Type B pancreatic cell (in vitro differentiated cells): ENCODE measurements at places on chromosomes 3 and 15.

- DNase-seq, result no peak
Observed at GRCh38 chr15:81336568-81336967, 12.6 kb upstream of the STARD5 start.

GRCh38 chr15:69606921-69607500, 154.4 kb downstream of the RPLP1 start:
- no peak for DNase-seq

- DNase-seq, result no peak
Observed at GRCh38 chr15:90031231-90031791, 30.2 kb downstream of the ZNF710 start.

- DNase-seq, result no peak
Observed at GRCh38 chr3:102699819-102700140, 265.0 kb downstream of the ZPLD1 start.

DNA sequence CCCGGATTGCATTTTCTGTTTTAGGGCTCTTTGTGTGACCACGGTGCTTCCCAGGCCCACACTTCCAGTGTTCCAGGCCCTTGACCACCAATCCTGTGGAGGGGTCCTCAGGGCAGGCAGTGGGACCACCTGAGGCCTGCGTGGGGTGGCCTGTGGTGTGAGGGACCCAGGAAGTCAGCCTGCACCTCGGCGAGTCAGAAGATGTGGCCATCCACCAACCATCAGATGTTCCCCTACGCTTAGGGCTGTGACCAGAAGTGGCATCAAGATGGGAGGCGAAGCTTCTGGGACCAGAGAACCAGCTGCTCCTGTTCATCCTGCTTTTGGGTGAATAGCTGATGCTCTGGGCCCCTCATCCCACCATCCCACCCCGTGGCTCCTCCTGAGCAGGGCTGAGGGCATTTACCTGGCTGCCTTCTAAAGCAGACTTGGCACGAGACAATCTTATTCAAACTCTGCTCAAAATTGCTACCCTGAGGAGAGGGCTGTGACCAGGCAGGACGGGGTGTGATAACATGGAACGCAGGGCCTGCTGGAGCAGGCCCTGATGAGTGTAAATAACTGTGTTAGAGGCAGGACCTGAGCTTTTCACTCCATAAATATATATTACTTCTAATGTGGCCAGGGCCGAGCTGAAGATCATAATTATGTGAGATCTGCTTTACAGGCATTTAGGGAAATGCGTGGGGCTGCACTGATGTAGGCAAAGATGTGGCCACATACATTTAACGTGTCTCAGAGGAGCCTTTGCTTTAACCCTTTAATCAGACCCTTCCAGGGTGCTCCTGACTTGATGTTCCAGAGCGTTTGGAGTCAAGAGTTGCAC, 28.8 kb downstream of the SMAD3 start:
- no peak for DNase-seq

DNA sequence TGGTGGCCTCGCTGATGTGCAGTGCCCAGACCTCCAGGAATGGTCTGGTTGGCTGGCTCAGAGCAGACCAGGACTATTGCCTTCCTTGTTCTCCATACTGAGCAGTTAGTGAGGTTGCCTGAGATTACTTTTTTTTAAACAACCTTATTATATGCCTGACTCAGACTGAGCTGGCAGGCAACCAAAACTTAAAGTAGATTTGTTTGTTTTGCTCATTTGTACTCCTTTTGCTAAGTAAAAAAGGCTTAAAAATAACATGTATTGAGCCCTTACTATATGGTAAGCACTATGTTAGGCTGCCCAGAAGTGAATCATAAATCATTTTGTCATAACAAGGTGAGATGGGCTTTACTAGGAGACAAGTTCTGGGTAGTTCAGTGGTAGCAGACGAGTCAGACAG, 92.4 kb downstream of the GHSR start:
- DNase-seq, result no peak

- DNase-seq, result no peak
Observed at GRCh38 chr15:71231758-71232157, 116.5 kb downstream of the THSD4 start.

GRCh38 chr15:97804950-97805349, 155.6 kb upstream of the ARRDC4 start:
- no peak for DNase-seq

- DNase-seq, result no peak
Observed at GRCh38 chr3:79016587-79017376, 751.0 kb downstream of the ROBO1 start.

DNA sequence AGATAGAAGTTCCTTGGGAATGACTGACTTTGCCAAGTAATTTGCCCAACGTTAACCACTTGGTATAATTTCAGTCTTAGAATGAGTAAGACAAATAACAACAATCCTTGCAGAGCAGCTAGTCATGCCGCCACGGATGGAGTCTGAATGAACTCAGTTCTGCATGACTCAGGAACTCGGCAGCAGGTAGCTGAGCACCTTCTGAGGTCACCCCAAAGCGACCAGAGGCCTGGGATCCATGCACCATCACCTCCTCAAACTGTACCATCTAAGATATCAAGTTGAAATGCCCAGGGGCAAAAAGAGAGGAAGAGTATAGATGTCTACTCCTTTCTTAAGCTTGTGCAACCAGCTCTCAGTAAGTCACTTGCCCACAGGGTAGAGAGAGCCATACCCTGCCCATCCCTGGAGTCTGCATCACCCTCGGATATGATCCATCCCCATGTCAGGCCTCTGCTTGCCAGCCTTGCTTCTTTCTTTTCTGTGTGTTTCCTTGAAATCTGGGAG, 8.5 kb upstream of the CDCP1 start:
- DNase-seq, result no peak

- no peak for DNase-seq
Observed at GRCh38 chr3:108088697-108089096, 2.1 kb downstream of the CD47 start.

DNA sequence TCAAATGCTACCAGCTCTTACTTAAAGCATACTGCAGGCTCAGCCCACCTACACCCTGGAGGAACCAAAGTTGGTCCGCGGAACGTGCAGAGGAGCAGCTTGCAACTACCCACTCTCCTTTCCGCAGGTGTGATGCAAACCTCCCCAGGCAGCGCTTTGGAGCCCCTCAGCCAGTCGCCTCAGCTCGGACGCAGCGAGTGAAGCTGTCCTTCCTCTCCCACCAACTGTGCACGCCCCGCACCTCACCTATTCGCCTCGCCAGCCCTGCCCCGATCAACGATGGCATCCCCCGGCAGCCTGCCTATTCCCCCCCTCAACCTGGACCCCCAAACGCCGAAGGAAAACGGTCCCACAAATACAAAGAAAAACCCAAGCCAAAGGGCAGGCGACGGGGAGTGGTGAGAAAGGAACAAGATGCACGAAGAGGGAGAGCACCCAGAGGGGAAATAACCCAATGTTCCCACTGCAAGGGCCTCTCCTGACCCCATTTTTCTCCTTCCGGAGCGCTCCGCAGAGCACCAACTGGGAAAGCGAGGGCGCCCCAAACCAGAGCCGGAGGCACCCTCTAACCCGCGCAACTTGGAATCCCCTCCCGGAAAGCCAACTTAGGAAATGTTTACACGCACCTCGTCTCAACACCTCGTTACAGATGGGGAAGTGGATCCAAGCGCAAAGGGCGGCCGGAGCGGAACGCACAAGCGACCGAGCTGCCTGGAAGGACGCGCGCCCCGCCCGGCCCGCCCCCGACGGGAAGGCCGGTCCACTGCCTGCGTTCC, 665 bp downstream of the GLB1 start:
- no peak for DNase-seq

- DNase-seq, result peak; percentile 76
Observed at GRCh38 chr3:58013973-58014649, 5.9 kb downstream of the FLNB start.

- DNase-seq, result no peak
Observed at GRCh38 chr15:67024998-67025368, 40.4 kb upstream of the SMAD3 start.

DNA sequence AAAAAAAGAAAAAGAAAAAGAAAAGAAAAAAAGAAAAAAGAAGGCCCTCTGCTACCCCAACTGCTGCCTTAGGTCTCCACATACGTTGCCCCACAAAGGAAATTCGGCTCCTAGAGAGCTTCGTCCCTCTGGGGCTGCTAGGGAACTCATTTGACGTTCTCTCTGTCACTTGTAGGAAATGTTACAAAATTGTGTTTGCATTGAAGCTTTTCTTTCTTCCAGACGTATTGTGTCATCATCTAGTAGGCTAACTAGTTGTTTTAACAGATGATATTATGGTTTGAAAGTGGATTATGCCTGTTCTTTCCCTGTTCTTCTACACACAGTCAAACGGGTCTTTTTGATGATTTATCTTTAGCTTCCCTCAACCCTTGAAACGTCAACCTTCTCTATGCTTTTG, 125.3 kb downstream of the BDH1 start:
- no peak for DNase-seq

DNA sequence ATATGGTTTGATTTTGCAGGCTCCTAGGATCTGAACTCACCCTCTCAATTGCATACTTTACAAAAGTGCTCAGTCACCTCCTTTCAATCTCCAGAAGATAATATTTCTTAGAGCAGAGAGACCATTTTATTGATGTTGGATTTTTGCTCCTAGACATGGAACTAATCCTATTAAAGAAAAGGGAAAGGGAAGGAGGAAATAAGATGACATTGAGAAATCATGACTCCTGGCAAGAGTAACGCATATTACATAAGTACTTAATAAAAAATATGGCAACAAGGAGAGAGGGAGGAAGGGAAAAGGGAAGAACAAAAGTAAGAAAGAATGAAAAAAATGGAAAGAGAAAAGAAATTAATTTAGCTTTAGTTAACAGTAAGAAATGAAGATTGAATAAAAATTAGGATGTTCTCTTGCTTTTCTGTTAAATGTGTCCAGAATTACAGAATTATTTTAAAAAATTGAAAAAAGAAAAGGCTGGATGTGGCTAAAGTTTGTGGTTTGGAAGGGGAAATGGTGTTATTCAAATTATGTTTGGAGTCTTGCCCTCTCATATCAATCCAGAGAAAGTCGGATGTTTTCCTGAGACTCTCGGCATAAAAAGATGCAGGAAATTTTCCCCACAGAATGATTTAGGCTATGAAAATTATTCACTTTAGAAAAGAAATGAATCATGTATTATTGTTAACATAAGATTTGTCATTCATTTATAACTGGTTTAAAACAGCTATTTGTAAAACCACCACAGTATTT, 474.0 kb downstream of the FGF12 start:
- DNase-seq, result no peak

GRCh38 chr3:82261013-82261412, 499.6 kb upstream of the GBE1 start:
- no peak for DNase-seq

- no peak for DNase-seq
Observed at GRCh38 chr15:88938802-88939485, 25.8 kb upstream of the MFGE8 start.
